ENCODE measurements at places on chromosomes 13 and 19. TPM values are rescaled to one million over a fixed set of nuclear protein-coding genes. Genes with fewer than 3 reads are reported as not detected.
A peak's percentile ranks its signal among the peaks of the same experiment; 100 is the strongest.

Gene PABPC3
- 0.14 TPM for total RNA-seq

Gene RPL13A
- total RNA-seq: 2,983 TPM

Gene ZNF550
- 13.1 TPM for total RNA-seq

Gene GPR4
- total RNA-seq: not detected

Gene GPR12
- 0.14 TPM for total RNA-seq

Gene PRSS57
- not detected for total RNA-seq

Gene CLEC11A
- total RNA-seq: 7.9 TPM

DNA sequence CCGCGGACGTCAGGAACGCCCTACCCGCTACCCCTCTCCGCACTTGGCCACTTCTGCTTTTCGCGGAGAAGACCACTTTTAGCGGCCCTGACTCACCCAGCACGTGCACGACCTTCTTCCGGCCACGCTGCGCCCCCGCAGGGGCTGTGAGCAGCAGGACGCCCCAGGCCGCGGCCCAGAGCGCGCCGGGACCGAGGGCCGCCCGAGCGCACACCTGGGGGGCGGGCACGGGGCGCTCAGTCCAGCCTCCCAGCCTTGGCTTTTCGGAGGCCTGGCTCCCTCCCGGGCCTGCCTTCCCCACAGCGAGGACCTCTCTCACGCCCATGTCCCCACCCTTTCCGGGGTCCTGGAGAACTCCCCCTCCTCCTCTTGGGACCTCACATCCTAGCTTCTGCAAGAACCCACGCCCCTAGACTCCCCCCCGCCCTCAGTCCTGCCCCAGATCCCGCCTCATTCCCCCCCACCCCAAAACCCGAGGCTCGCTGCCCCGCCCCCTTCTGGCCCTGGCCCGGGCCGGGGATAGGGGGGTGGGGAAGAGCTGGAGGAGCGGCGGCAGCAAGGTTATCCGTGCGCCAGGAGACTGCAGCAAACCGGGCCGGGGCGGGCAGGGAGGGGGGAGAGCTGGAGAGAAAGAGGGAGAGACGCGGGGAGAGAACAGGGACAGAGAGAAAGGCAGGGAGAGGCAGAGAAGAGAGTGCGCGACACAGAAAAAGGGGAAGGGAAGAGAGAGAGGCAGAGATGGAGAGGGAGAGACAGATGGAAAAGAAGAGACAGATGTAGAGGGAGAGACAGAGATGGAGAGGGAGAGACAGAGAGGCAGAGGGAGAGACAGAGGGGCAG is 11.5 kb downstream of the TM6SF2 start:
- no peak overlapping the region for H3K4me3 ChIP-seq
- H3K27ac ChIP-seq: no peak overlapping the region
- peaks cover 2% of the 10 kb centered on the region for H3K36me3 ChIP-seq
- peaks cover 71% of the 10 kb centered on the region for H3K27me3 ChIP-seq
- no peak for DNase-seq

- H3K27ac ChIP-seq: no peak overlapping the region
- no peaks in the 10 kb centered on the region for H3K36me3 ChIP-seq
- no peak overlapping the region for H3K4me3 ChIP-seq
- H3K27me3 ChIP-seq: no peaks in the 10 kb centered on the region
Measured at GRCh38 chr13:31890946-31891345, 140.6 kb upstream of the FRY start.

- H3K4me1 ChIP-seq: peaks cover 32% of the 10 kb centered on the region
- no peak overlapping the region for H3K27ac ChIP-seq
- DNase-seq: no peak
- peak overlapping the region; percentile 36 for H3K4me3 ChIP-seq
- no peaks in the 10 kb centered on the region for H3K27me3 ChIP-seq
Measured at GRCh38 chr13:94325650-94326049, 153.8 kb downstream of the DCT start.

DNA sequence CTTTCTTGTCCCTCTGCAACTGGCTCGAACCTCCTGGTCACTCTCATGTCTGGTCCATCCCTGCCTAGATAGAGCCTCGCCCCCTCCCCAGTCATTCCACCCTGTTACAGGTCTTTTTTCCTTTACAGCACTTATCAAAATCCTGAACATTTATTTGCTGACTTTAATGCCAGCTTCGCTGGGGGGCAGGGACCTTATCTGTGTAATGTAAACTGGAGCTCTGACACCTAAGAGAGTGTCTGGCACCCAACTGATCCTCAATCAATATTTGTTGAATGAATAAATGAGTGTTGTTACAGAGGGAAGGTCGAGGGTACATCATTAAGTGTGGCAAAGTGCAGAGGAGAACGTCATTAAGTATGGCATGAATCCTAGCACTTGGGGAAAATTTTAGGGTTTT is 16.7 kb downstream of the FAAP24 start:
- no peak for DNase-seq
- H3K36me3 ChIP-seq: no peaks in the 10 kb centered on the region
- H3K27me3 ChIP-seq: no peaks in the 10 kb centered on the region

- no peaks in the 10 kb centered on the region for H3K27me3 ChIP-seq
- H3K4me3 ChIP-seq: no peak overlapping the region
- H3K27ac ChIP-seq: no peak overlapping the region
- DNase-seq: no peak
- peaks cover 16% of the 10 kb centered on the region for H3K36me3 ChIP-seq
Measured at GRCh38 chr19:44660081-44660480, 11.2 kb upstream of the CEACAM19 start.

- no peaks in the 10 kb centered on the region for H3K27me3 ChIP-seq
- no peak overlapping the region for H3K27ac ChIP-seq
- DNase-seq: no peak
- peaks cover 4% of the 10 kb centered on the region for H3K36me3 ChIP-seq
- peaks cover 16% of the 10 kb centered on the region for H3K4me1 ChIP-seq
Measured at GRCh38 chr13:110651726-110652230, 36.4 kb downstream of the NAXD start.

GRCh38 chr13:35489050-35489449 is 12.6 kb upstream of the MAB21L1 start:
- H3K4me3 ChIP-seq: no peak overlapping the region
- no peaks in the 10 kb centered on the region for H3K4me1 ChIP-seq
- no peak for DNase-seq
- peaks cover 21% of the 10 kb centered on the region for H3K27me3 ChIP-seq
- H3K27ac ChIP-seq: no peak overlapping the region
- no peaks in the 10 kb centered on the region for H3K36me3 ChIP-seq

- H3K4me3 ChIP-seq: no peak overlapping the region
- DNase-seq: no peak
- H3K27me3 ChIP-seq: no peaks in the 10 kb centered on the region
- H3K4me1 ChIP-seq: no peaks in the 10 kb centered on the region
Measured at GRCh38 chr13:61183670-61184069, 232.0 kb downstream of the PCDH20 start.

GRCh38 chr19:15417699-15418098 is 1.1 kb downstream of the AKAP8L start:
- peaks cover 15% of the 10 kb centered on the region for H3K36me3 ChIP-seq
- DNase-seq: no peak
- H3K27ac ChIP-seq: peak overlapping the region; percentile 99

DNA sequence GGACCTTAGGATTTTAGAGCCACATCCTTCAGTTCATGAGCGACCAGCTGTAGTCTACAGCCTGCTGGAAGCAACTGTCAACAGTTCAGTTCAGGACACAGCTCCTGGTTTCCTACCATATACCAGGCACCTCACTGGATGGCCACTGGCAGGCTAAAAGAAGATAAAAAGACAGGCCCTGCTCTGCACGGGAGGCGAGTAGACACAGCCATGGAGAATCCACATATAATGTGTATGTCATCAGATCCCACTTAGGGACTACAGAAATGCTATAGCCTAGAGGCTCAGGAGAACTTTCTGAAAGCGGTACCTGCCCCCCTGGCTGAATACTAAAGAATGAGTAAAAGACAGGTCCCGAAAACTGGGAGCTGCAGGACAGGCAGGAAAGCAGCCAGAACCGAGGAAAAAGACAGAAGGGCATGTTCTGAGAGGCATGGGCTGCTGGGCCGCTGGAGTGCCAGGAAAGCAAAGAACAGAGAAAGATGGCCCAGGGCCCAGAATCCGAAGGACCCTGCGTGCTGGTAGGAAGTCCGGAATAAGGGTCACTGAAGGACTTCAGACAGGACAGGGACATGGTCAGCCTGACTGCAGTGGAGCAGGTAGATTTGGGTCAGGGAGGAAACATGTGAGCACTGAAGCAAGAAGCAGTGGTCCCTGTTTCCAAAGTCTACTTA is 23.5 kb downstream of the DZIP1 start:
- H3K4me3 ChIP-seq: no peak overlapping the region
- H3K4me1 ChIP-seq: peaks cover 6% of the 10 kb centered on the region
- H3K27me3 ChIP-seq: no peaks in the 10 kb centered on the region
- no peak overlapping the region for H3K27ac ChIP-seq

DNA sequence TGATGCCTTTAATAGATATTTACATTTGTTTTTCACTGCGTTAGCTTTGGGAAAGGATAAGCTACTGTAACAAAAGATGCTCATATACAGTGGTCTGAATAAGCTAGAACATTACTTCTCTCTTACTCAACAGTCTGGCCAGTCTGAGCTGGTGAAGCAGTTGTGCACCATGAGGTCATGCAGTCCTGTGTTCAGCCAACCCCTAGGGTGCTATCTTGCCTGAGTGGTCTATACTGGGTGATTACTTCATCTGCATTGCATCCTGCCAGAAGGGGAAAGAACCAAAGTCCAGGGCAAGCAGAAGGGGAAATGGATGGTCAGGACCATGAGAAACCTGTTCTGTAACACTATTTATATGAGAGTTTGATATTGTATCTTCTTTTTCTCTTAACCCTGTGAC is 31.5 kb downstream of the ERCC5 start:
- H3K4me3 ChIP-seq: no peak overlapping the region
- H3K27me3 ChIP-seq: no peaks in the 10 kb centered on the region
- no peak for DNase-seq

GRCh38 chr19:15331419-15332310 is 674 bp downstream of the BRD4 start:
- peak; percentile 10 for DNase-seq
- H3K27ac ChIP-seq: peak overlapping the region; percentile 98
- peaks cover 45% of the 10 kb centered on the region for H3K4me1 ChIP-seq
- H3K27me3 ChIP-seq: no peaks in the 10 kb centered on the region

- peaks cover 2% of the 10 kb centered on the region for H3K36me3 ChIP-seq
- H3K4me1 ChIP-seq: no peaks in the 10 kb centered on the region
- H3K4me3 ChIP-seq: no peak overlapping the region
- no peak for DNase-seq
Measured at GRCh38 chr13:42420304-42420703, 148.4 kb downstream of the AKAP11 start.

DNA sequence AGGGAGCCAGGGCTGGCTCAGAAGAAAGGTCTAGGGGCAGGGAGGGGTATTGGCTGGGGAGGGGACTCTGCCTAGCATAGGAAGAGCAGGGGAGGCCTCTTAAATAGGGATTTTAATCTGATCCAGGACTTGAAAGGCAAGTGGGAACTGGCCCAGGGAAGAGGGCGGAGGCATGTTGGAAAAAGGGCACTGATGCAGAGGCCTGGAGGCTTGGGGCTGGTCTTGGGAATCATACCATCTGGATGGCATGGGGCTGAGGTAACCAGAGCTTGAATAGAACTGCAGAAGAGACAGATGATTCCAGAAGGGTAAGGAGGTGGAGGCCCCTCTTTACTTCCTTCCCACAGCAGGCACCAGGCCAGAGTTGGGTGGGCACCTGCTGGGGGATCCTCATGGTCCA is 29.1 kb downstream of the CERS4 start:
- H3K27me3 ChIP-seq: no peaks in the 10 kb centered on the region
- no peak overlapping the region for H3K4me3 ChIP-seq
- H3K4me1 ChIP-seq: peaks cover 23% of the 10 kb centered on the region
- no peak for DNase-seq

GRCh38 chr19:4728871-4729270 is 5.2 kb upstream of the DPP9 start:
- H3K36me3 ChIP-seq: peaks cover 6% of the 10 kb centered on the region
- no peak for DNase-seq
- peaks cover 40% of the 10 kb centered on the region for H3K27me3 ChIP-seq
- H3K4me1 ChIP-seq: peaks cover 14% of the 10 kb centered on the region
- H3K27ac ChIP-seq: no peak overlapping the region

GRCh38 chr19:34319785-34320184 is 45.2 kb upstream of the GPI start:
- H3K4me1 ChIP-seq: peaks cover 4% of the 10 kb centered on the region
- peaks cover 8% of the 10 kb centered on the region for H3K36me3 ChIP-seq
- peak overlapping the region; percentile 8 for H3K27ac ChIP-seq
- no peaks in the 10 kb centered on the region for H3K27me3 ChIP-seq

DNA sequence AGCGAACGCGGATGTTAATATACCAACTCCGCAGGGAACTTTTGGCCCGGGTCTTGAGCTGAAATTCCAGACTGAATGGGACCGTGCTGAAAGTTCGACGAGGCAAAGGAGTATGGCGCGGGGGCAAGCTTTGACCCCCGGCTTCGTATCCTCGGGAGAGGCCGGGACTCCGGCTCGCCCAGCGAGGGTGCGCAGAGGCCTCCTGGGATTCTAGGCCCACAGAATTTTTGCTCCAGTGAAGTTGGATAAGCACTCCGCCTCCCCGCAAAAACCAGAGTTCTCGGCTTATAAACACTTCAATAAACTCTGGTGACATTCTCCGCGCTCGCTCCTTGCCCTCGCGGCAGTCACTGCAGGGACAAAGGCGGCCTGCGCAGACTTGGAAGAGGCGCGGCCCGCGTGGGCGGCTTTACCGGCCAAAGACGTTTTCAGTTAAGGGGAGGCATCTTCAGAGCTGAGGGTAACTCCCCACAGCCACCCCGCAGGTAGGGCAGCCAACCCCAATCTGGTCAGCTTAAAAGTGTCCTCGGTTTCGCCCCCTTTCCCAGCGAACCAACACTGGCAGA is 112.6 kb downstream of the KCNRG start:
- DNase-seq: peak; percentile 34
- H3K4me1 ChIP-seq: peaks cover 73% of the 10 kb centered on the region
- peaks cover 82% of the 10 kb centered on the region for H3K27me3 ChIP-seq
- H3K36me3 ChIP-seq: peaks cover 3% of the 10 kb centered on the region
- peak overlapping the region; percentile 89 for H3K4me3 ChIP-seq

DNA sequence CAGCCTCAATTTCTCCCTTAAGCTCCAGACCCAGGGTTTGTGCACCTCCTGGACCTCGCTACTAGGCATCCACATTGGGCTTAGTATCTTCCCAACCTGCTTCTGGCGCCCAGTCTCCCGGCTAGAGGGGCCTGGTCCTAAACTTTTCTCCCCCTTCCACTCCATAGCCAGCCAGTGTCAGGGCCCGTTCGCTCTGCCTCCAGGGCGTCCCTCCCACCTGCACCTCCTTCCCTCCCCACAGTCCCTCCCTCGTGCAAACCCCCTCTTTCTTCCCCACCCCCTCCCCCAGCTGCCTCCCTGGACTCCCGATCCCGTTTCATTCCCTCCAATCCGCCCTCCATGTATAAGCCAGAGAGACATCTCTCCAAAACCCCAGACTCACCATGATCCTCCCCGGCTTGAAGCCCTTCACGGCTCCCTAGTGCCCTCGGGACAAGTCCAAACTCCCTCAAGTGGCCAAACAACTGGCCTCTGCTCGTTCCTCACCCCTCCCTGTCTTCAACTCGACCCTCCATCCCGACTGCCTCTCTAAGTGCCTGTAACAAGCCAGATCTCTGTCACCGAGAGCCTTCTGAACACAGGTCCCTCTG is 997 bp upstream of the SAMD4B start:
- H3K36me3 ChIP-seq: peaks cover 6% of the 10 kb centered on the region
- H3K4me3 ChIP-seq: peak overlapping the region; percentile 99
- H3K27me3 ChIP-seq: peaks cover 3% of the 10 kb centered on the region
- H3K27ac ChIP-seq: peak overlapping the region; percentile 88
- DNase-seq: peak; percentile 36
- peaks cover 44% of the 10 kb centered on the region for H3K4me1 ChIP-seq
